ENCODE measurements at places on chromosomes 3 and 15.

DNA sequence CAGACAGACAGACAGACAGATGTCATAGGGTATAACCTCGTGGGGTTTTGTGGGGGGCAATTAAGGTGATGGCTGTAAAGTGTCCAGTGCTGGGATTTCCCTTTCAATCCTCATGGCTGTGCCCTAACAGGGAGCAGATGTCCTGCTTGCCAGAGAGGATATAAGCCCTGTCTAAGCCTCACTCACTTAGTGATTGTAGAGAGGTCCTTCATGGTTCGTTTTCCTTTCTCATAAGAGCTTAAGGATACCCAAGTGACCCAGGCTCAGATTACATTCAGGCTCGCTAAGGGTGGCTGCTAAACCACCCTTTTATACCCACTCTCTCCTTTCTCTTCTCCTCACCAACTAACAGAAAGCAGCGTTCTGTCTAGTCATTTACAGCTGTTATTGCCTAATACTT is 19.2 kb downstream of the LYSMD2 start:
- no peak for DNase-seq

- DNase-seq: no peak
Observed at GRCh38 chr3:133722935-133723334, 23.3 kb upstream of the TF start.

- DNase-seq: no peak
Observed at GRCh38 chr3:54793171-54793570, 134.7 kb downstream of the LRTM1 start.

- DNase-seq: no peak
Observed at GRCh38 chr3:77536038-77536775, 496.3 kb downstream of the ROBO2 start.

- no peak for DNase-seq
Observed at GRCh38 chr15:74227968-74228722, 8.0 kb upstream of the CCDC33 start.

GRCh38 chr3:117480525-117480924 is 770.9 kb downstream of the TUSC7 start:
- DNase-seq: no peak

GRCh38 chr15:76390571-76390970 is 54.0 kb downstream of the ISL2 start:
- no peak for DNase-seq

DNA sequence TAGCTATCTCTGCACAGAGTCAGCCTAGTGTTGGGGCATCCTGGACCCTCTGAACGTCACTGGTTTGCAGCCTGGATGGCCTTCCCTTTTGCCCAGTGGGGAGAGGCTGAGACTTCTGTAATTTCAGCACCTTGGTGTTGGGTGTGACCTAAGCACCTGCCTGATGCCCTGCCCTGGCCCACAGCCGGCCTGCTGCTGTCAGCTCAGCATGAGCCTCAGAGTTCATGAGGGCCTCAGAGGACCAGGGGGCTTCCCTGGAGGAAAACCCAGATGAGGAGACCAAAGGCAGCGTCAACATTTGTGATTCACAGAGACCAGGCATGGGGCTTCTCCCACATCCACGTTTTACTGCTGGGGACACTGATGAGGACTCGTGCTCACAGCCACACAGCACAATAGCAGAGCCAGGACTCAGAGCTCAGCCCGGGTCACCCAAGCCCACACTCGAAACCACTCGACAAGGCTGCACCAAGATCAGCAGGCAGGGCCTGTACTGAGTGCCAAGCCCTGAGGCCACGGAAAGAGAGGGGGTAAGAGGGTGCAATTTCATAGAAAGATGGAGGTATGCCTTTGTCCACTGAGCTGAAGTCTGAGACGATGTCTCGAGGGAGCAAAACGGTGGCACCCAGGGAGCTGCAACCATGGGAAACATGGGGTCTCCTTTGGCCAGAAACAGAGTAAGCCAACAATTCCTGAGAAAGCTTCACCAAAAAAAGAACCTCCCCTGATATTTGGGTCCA is 9.9 kb upstream of the GP9 start:
- DNase-seq: no peak

GRCh38 chr3:66115858-66116654 is 77.3 kb upstream of the MAGI1 start:
- DNase-seq: no peak

DNA sequence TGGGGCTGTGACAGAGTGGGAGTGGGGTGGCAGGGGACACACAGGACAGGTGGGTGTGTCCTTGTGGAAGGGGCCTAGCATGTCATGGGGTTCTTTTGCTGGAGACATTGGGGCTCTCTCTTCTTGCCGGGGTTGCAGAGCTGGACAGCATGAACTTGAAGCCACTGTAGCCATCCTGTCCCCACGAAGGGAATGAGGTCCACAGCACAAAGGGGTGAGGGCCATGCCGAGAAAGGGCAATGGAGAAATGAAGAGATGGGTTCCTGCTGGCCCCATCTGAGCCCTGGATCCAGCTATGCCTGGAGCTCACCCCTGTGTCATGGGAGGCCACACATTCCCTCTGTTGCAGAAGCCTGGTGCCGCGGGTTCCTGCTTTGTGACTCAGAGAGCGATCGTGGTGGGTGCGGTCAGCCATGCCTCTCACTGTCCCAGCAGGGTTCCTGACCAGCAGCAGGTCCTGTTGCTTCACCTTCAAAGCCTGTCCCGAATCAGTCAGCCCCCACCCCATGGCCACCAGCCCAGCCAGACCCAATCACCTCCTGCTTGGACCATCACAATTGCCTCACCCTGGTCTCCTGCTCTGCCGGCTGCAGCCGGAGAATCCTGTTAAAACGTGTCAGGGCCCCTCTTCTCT is 50.0 kb downstream of the DNAJB8 start:
- peak; percentile 49 for DNase-seq

All from smooth muscle cell of the brain vasculature (primary cell).